ENCODE measurements at places on chromosomes 5 and 9.

DNA sequence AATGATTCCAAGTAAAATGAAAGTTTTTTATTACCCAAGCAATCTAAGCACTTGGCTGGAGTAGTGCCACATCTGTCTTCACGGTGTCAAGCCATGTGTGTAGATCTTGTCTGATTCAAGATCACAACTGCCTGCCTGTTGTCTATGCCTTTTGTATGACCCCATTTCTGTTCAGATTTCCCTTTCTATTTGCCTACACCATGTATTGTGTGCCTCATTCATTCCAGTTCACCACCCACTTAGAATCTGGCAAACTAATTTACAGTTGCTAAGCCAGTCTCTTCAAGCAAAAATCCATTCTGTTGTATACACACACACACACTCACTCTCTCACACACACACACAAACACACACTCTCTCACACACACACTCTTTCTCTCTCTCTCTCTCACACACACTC lies 33.7 kb downstream of the GLDC start:
- DNase-seq, result no peak

DNA sequence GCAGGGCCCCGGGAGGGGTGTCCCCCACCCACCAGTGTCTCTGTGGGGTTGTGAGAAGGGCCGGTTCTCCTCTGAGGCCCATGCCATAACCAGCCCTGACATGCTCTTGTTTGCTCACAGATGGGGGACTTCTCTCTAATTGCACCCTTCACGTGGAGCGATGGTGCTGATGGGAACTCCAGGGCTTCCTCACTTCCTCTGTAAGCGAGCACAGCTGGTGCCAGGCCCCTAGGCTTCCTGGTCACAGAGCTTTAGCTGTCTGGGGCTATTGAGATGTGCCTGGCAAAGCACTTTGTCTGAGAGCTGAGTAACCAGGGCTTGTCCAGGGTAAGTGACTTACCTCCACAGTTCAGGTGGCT lies 36.4 kb downstream of the PHF2 start:
- DNase-seq, result no peak

GRCh38 chr5:99314721-99315120 lies 385.9 kb upstream of the CHD1 start:
- no peak for DNase-seq

GRCh38 chr5:43649256-43649655 lies 46.3 kb downstream of the NNT start:
- no peak for DNase-seq

- no peak for DNase-seq
Measured at GRCh38 chr9:89657765-89658164, 53.0 kb downstream of the GADD45G start.

GRCh38 chr9:127968700-127969383 lies 11.9 kb downstream of the EEIG1 start:
- DNase-seq, result no peak

DNA sequence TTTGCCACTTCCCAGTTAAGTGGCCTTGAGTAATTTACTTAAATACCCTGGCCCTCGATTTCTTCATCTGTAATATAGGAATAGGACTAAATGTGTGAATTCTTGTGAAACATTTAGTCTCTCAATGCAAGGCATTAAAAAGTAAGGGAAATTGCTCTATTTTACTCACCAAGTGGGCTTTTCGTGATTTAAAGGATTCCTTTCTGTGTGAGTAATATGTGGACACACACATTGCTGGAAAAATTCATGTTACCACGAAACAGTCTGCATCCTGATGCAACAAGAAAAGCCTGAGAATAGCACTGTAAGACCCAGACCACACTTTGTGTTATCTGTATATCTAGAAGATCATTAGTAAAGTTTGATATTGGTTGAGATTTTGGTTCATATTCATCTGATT lies 1243.0 kb upstream of the CDH9 start:
- no peak for DNase-seq

DNA sequence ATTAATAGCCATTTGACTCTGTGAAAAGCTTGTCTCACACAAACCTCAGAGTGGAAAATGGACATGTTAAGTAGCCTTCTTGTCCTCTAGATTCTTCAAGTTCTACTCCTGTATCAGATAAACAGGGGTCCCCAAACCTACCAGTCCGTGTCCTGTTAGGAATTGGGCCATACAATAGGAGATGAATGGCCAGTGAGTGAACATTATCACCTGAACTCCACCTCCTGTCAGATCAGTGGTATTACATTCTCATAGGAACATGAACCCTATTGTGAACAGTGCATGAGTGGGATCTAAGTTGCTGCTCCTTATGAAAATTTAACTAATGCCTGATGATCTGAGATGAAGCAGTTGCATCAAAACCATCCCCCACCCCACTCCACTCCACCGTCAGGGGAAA lies 136.3 kb downstream of the TMEM232 start:
- no peak for DNase-seq

- DNase-seq, result no peak
Measured at GRCh38 chr5:76153271-76153670, 70.1 kb downstream of the SV2C start.

DNA sequence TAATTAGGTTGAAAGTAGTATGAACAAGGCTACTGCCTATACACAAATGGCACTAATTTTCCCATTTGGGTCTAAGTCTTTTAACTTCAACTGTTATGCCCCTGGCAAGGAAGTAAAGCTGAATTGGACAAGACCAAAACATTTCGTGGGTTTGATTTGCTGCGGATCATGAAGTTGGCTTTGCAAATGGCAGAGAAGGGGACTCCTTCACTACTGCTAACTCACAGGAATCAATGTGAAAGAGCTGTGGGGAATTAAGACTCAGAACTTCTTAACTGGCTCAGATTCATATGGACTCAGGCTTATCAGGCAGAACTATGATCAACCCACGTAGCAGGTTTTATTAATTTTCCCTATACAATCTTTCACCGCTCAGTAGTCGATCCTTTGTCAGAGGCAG lies 73.8 kb upstream of the IFNE start:
- no peak for DNase-seq

DNA sequence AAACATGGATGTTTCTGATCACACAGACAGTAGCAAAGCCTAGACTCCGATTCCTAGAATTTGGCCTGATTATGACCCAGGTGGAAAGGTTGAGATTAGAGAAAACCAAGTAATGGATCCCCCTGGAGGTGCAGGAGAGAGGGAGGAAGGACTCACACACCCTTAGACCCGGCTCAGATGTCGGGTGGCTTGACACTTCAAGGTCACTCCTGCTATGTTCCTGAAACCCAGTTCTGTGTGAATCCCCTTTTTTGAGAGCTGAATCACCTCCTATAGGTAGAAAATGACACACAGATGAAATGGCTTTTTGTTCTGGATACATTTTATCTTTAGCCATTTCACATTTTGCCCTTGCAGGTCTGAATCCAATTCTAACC lies 192.8 kb downstream of the ARRDC3 start:
- no peak for DNase-seq

GRCh38 chr5:150503386-150503785 lies 4.5 kb upstream of the NDST1 start:
- no peak for DNase-seq

GRCh38 chr9:124268661-124269060 lies 10.9 kb downstream of the NEK6 start:
- DNase-seq, result no peak

DNA sequence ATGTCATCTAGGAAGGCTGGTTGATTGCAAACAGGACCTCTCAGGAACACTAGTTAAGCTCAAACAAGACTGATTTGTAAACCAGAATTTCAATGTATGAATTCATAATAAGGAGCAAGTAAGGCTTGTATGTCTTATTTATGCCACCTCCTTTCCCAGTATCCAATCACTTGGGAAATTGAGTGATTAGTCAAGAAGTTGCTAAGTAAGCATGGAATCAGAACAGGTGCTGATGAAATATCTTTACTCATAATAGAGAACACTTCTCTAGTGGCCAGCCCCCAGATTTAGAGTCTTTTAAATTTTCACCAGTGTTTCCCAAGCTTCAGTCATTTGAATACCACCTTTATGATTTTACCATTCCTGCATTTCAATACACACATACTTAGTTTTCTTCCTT lies 5.3 kb upstream of the DDX4 start:
- no peak for DNase-seq

Measured in stimulated activated CD4-positive, alpha-beta T cell treated with anti-CD3 and anti-CD28 coated beads, Interleukin-15, amount 100 ng/mL, for 1 hour (primary cell).